ENCODE measurements at places on chromosomes 6 and 20.

GRCh38 chr6:54232703-54233102 lies 75.5 kb upstream of the TINAG start:
- no peak for DNase-seq

DNA sequence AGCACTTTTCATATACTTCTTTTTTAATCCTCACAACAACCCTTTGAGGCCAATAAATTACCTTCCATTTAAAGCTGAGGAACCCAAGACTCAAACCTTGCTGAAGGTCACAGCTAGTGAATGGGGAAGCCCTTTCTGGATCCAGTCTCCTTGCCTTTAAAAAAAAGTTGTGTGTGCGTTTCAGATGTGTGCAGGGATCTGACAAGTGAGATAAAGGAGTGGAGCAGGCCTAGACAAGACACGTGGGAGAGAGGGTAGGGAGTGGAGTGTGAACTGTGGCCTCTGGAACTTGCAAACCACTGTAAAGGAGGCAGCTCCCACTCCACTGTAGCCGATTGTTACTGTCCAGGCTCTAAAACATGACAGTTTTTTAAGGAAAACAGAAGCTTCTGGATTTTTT lies 1.9 kb downstream of the KLHL32 start:
- no peak for DNase-seq

GRCh38 chr6:99254616-99255550 lies 94.6 kb downstream of the FAXC start:
- no peak for DNase-seq

- DNase-seq: no peak
Measured at GRCh38 chr6:70860920-70861319, 95.9 kb downstream of the B3GAT2 start.

DNA sequence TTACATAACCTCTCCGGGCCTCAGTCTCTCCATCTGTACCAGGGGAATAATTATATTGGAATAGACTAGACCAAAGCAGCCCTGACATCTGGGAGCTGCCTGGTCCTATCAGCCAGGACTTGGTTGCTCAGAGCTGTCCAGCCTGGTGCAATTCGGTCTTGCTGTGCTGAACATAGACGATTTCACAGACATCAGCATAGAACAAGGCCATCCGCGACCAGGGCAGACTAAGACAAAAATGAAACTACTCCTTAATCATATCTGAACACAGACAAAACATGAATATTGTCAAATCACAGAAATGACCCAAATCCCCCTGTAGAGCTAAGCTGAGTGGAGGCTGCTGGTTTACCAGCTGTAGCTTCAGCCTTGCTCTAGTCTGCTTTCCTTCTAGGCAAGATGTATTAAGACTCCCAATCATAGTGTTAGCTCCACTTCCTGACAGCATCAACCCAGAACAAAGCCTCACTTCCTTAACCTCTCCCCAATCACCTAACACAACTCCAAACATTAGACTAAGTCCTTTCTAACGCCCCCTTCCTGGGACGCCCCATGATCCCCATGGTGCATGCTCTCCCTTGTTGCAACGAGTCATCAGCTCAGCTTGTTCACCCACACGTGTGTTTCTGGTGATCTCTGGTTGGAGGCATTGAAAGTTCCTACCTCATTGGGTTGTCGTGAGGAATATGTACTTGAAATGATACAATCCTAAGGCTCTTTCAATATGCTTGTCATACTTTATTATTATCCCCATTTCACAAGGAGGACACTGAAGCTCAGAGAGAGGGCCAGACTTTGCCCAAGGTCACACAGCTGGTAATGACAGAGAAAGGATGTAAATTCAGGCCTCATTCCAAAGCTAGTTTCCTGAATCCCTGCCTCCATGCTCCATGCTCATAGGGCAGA lies 3.5 kb upstream of the MAPK13 start:
- DNase-seq: no peak
